ENCODE measurements at places on chromosomes 16 and 17.

DNA sequence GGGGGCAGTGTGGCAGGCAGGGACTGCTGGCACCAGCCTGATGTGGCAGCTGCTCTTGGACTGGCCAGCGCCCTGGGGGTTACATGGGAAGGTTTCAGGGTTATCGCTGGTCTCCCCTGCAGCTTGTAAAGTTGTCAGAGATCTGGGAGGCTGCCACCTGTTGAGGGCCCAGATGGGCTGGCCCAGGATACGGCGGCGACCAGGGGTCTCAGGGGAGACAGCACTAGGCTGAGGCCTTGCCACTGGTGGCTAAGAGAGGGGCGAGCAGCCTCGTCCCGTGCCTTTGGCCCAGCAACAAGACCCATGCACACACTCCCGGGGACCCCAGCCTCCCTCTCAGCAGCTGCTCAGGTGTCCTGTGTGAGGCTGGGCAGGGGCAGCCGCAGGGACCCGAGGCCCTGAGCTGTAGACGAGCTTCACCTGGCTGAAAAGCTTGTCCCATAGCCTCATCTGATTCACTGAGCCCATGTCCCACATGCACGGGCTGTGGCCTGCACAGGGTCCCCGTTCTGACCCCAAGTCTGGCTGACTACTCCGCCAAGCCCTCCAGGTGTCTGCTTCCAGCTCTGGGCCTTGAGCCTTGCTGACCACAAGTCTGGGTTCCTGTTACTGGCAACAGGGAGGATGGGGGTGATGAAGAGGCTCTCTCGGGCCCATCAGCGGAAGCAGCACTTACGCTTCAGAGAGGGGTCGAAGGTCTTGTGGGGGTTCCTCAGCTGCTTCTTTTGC is 6.2 kb downstream of the DUS1L start:
- DNase-seq = no peak

DNA sequence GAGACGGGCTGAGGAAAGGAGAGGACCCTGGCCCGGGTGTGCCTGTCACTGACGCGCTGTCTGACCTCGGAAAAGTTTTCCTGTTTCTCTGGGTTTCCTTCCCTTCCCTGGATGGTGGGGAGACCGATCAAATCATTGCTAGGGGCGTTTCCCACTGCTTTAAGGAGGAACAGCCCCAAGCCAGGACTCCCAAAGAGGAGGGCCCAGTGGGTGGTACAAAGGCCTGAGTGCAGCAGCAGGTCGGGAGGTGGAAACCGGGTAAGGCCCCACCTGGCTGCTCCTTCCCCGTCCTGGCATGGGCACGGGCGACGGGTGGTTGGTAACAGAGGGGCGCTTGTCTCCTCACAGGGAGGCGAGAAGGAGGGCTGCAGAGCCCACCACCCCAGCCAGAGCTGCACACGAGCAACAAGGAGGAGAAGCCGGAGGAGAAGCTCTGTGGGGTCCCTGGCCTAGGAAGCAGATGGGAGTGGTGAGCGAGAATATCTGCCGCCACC is 2.2 kb downstream of the SRL start:
- DNase-seq = no peak

- no peak for DNase-seq
These were observed 144.6 kb upstream of the PLCG2 start for GRCh38 chr16:81634380-81635062.

- no peak for DNase-seq
These were observed 94.1 kb upstream of the MYOCD start for GRCh38 chr17:12571606-12572005.

- no peak for DNase-seq
These were observed 607.1 kb downstream of the KCNJ2 start for GRCh38 chr17:70776441-70776840.

DNA sequence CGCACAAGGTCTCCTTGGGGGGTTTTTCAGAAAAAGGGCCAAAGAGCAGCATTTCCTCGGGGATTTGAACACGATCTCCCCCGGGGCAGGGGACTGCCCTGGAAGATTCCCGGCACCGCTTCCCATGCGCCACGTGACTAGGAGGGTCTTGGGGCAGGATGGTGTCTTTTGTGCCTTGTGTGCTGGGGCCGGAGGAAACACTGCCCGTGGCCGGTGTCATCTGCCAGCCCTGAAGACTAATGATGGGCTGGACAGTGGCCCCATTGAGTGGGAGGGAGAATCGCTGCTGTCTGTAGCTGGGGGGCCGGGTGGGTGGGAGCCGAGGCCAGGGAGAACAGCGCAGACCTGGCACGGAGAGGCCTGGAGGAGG is 315.1 kb downstream of the SEC14L1 start:
- DNase-seq = no peak

DNA sequence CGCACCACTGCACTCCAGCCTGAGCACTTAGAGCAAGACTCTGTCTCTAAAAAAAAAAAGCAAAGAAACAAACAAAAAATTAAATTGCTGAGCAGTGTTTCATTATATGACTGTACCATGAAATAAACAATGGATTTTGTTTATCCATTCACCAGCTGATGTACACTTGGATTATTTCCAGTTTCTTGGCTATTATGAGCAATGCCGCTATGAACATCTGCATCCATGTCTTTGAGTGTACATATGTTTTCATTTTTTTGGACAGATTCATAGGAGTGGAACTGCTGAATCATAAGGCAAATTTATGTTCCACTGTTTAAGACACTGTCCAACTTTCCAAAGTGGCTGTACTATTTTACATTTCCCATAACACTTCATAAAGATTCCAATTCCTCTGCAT is 8.0 kb downstream of the RNF157 start:
- no peak for DNase-seq

- DNase-seq = no peak
These were observed 480.6 kb downstream of the TMEM114 start for GRCh38 chr16:8109510-8110369.

DNA sequence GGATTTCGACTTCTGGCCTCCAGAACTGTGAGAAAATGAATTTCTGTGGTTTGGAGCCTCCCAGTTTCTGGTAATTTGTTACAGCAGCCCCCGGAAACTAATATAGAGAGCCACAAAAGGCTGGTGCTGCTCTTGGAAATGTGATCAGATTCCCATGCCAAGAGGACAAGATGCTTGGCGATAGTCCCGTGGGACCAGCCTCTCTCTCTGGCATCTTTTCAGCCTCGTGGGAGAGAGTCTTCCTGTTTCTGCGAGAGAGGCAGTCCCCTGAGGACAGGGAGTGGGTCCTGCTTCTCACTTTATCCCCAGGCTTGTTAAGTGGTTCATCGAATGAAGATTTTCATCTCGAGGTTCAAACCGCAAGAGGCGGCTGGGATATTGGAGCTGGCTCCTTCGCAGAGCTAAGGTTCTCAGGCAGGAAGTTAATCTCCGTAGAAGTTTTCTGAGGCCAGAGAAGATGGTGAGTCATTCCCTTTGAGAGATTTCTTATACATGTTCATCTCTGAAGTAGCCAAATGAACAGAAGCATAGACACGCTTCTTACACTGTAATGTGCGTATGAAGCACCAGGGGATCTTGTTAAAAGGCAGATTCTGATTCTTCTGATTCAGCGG is 211.6 kb upstream of the SDK2 start:
- DNase-seq = no peak
